ENCODE measurements at places on chromosomes 6 and 20.

DNA sequence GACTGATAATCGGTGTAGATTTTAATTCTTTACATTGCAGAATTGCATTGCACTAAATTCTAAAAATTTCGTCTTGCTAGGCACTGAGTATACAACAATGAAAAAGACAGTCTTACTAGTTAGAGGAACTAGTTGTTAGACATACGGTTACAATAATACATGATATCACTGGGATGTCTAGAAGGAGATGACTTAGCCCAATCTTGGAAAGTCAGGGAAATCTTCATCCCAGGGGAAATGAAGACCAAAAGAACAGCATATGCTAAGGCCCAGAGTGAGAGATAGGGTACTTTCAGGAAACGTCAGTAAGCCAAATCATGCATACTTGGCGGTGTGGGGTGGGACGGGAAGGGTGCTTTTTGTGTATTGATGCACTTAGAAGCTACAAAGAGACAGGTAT, 901 bp downstream of the CEP57L1 start:
- no peak for DNase-seq

DNA sequence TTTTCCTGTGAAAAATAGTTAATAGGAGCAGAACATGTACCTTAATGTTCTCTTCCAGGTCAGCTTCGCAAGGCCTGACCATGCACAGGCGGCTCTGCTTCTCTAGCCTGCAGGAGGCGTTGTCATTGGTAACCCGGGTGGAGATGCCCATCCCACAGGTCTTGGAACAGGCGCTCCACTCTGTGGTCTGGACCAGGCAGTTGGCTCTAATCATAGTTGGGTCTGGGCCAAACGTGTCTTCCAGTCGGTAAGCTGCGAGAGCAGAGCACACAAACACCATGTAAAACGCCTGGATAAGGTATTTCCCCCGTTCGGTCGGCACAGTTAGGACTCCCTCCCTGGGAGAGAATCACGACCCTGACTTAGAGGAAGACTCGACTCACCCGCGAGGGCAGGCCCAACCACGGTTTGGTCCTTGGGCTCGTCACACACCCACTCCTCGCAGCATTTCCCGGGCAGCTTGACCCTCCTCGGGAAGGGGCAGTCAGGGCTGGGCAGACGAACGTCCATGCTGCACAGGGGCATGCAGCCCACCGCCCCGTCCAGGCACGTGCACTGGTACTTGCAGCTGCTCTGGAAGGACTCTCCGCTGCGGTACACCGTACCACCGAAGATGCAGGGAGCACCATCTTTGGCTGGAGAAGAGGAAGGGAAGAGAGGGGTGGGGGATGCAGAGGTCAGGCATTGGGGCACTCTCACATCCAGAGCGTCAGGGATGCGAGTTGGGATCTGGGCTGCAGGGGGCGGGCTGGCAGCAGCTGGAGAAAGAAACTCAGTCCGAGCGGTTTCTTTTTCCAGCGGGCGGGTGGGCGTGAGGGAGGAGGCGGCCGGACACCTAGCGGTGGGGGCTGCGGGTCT, 1.0 kb downstream of the CCN2 start:
- DNase-seq = peak; percentile 52

DNA sequence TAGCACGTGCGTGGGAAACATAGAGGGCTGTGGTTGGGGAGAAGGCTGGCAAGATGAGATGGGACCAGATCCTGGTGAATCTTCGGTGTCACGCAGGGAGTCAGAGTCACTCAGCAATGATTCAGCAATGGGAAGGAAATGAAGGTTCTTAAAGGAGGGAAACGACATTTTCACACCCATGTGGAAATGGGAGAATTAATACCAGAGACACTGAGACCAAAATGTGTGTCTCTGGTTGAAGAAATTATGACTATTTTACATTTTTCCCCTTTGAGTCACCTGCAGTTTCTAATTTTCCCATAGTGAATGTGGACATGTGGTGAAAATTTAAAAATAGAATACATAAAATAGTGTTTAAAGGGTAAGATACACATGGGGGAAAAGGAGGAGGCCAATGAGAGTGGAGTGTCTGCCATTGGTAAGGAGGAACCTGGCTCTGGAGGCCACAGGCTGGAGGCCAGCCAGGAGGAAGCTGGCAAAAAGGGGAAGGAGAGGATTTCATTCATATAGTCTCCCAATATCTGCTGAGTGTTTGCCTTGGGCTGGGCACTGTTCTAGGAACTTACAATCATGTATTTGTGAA, 17.5 kb downstream of the NRN1 start:
- DNase-seq = no peak

DNA sequence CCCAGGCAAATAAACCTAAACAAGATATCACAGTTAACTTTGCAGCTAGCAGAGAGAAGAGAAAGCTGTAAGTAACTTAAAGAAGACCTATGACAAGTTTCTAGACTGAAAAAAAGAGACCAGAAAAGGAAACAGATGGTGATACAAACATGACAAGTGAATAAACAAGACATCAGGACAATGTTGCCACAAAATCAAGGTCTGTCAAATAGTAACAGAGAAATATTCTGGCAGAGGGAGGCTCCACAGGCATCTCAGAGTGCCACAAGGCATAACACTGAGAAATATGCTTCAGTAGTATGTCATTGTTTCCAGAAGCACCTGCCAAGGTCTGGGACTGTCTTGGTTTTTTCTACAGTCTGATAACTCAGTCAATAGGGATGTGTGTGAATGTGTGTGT, 332.2 kb downstream of the KHDRBS2 start:
- no peak for DNase-seq

DNA sequence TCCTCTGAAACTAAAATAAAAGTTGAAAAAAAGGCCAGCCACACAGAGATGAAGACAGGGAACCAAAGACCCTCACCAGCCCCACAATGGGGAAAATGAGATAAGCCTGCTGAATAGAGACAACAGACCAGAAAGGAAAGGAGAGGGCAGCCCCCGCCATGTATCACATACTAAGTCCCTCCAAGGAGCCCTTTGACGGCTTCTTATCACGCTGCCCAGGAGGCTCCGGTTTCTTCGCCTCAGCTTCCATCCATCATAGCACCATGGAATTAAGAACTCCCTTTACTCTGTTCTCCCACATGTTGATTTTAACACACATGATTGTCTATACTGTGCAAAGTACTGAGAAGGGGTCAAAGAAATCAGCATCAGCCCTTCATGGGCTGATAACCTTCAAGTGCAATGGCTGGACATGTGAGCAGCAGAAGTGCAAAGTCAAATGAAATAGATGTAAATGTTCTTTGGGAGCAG, 54.9 kb downstream of the MAP3K5 start:
- no peak for DNase-seq

- no peak for DNase-seq
Observed at GRCh38 chr6:9112544-9112943, 677.2 kb upstream of the SLC35B3 start.

- no peak for DNase-seq
Observed at GRCh38 chr6:71446057-71446456, 157.4 kb downstream of the OGFRL1 start.

GRCh38 chr6:159180001-159180400, 10.8 kb downstream of the FNDC1 start:
- DNase-seq = no peak

DNA sequence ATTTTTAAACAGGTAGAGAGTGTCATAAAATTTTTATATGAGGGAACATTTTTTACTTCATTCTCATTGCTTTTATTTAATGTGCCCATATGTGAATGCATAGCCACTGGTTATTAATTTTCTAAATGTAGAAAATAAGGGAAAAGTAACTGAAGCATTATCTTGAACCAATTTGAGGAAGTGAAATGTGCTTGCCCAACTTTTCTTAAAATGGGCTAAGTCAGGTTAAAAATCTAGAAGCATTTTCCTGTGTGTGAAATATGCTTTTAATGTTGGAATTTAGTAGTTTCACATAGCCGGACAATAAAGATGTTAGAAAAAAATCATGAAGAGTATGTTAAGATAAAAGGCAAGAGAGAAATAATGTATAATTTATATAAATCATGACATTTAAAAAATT, 3.8 kb downstream of the SEC23B start:
- DNase-seq = no peak

- DNase-seq = no peak
Observed at GRCh38 chr20:62020935-62021701, 44.6 kb downstream of the TAF4 start.

DNA sequence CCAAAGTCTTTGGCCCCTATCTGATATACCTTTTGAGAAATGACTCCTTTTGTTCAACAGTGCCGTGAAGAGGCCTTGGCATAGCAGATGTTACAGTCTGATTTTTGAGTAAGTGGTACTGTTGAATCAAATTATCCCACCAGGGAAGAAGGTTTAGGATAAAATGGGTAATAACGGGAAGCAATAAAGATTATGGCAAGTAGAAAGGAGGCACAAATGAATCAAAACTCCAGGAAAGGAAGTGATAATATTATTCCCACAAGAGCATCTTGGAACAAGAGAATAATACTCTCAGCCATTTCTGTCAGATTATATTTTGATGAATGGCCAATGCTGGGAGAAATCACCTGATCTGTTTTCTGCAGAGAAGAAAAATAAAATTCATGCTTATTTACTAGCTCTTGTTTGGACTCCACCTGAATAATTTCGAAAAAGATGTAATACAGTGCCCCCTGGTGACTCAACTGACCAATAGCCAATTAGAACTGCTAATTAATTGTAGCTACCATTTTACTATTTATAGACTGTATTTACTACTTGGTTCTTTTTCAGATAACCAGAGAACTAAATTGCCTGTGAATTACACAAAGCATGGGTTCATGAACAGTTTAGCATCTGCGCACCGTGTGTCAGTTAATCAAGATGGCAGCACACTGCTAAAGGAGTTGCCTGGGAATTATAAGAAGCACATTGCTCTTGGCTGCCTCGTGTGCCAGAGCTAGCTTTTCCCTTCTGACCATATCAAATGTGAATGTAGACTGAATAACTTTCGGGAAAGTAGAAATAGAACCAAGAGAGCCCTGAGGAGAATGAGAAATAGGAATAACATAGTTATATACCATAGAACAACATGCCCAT, 78.5 kb upstream of the TRDN start:
- no peak for DNase-seq

GRCh38 chr6:116144605-116145004, 18.7 kb upstream of the COL10A1 start:
- DNase-seq = no peak

DNA sequence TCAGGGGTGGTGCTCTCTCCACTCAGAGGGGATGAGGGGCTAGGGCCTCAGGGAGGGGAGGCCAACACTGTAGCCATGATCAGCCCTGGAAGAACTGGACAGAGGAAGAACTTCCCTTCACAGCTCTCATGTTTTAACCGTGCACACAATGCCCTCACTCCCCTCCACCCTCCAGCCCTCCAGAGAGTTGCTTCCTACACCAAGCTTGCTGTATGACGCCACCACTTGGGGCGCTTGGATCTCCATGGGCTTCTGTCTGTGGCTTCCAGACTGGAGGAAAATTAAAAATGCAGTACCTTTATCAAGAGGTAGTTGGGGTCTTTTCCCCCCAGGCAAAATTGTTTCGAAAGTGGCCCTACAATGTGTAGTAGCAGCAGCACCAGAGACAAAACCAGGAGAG, 48.4 kb downstream of the ARHGAP40 start:
- DNase-seq = no peak

GRCh38 chr6:50853939-50854338, 35.3 kb downstream of the TFAP2B start:
- no peak for DNase-seq

DNA sequence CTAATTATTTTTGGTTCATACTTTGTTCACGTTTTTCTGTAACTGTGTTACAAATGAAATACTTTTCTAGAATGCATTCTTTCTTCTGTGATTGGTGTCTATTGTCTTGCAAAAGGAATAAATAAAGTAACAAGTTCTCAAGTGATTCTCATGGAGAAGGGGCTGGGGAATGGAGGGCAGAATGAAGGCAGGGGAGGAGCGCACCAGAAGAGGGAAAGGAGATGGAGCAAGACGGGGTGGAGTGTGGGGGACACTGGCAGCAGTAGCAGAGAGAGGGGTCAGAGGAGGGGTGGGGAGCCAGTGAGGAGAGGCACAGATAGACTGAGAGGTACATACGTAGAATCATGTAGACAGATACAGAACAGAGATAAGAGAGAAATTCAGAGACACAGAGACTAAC, 136.5 kb downstream of the CARMIL1 start:
- no peak for DNase-seq

GRCh38 chr6:26286168-26286877, 78.7 kb upstream of the BTN3A2 start:
- DNase-seq = peak; percentile 44

DNA sequence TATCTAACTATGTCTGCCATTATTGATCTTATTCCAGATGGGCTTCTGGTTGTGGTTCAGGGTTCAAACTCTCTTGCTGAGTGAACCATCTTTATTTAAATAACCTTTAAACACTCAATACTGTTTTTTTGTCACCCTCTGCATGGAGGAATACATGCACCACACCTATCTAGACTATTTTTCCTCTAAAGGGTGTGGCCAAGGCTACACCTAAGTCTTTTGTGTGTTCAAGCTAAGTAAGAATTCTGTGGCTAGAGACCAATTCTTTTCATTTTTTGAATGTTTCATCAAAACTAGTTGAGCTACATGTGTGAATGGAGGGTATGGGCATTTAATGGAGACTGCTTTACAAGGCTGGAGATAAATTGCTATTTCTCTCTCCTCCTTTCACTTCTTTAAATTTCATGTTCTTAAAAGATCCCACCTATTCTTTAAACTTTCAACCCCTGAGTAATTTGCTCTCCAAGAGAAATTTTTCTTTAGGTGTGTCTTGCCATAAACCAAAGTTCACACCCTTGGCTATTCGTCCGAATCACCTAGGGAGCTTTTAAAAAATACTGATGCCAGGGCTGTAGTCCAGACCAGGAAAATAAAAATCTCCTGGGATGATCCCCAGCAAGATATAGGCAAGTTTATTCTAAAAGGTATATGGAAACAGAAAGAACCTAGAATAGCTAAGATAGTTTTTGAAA, 24.8 kb upstream of the MBOAT1 start:
- DNase-seq = no peak

- DNase-seq = no peak
Observed at GRCh38 chr20:51058017-51058416, 35.1 kb upstream of the KCNG1 start.

DNA sequence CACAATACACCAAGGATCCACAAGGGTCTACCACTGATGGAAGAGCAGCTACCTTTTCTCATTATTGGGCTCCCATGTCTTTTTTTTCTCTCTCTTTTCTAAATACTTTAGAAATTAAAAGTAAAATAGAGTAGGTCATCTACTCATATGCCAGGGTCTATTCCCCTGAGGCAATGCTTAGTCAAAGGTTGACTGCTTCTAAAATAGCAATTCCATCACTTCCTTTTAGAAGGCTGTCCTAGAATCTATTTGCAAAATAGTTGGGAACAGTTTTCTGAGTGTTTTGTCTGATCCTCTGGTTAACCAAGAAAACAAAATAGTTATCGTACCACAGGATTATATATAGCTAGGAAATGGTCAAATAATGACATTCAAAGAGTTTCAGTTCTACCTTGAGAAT, 174.1 kb downstream of the COL21A1 start:
- no peak for DNase-seq

DNA sequence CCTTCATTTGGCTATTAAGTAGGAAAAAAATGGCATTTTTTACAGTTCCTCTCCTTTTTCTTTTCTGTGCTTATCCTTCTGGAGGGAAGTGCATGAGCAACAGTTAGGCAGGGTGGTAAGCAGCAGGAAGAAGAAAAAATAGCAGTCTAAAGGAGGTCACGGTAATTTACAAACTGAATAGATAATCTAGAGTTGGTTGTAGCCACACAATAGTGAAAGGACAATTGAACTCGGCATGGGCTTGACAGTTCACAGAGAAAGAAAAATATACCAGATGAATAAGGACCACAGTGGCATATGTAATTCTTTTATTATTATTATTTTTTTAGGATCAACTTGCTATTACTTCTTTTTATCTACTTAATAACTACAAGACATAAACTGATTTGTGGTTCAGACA, 358.6 kb downstream of the BTBD9 start:
- DNase-seq = no peak
